Stimulated activated CD4-positive, alpha-beta T cell treated with anti-CD3 and anti-CD28 coated beads, Interleukin-1b, Interleukin-23, amount 100 ng/mL, for 4 hours (primary cell): ENCODE measurements at places on chromosomes 3 and 15.
A peak's percentile ranks its signal among the peaks of the same experiment; 100 is the strongest.

- DNase-seq, result no peak
These were observed 42.6 kb downstream of the PXK start for GRCh38 chr3:58375254-58375653.

GRCh38 chr15:80573606-80574005 is 121.5 kb upstream of the ABHD17C start:
- DNase-seq, result no peak

- DNase-seq, result no peak
These were observed 49.8 kb downstream of the MBNL1 start for GRCh38 chr3:152318512-152318911.

GRCh38 chr3:165347526-165347925 is 151.3 kb upstream of the SLITRK3 start:
- DNase-seq, result no peak

DNA sequence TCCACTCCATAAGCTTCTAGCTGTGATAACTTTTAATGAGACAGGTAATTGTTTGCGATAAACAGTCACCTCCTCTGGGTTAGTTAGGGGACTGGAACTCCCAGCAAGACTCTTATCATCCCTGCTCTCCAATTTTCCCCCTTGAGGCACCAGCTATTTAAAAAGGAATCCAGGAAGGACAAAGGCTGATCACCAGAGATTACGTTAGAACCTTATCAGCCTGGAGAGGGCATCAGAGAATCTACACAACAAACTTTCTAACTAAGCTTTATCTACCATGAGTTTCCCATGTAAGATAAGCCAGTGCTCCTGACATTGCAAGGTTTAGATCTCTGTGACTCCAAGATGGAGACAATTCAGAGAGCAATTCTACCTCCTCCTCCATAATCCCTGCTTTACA is 31.3 kb downstream of the GPR176 start:
- DNase-seq, result no peak

GRCh38 chr15:91228890-91229289 is 128.8 kb downstream of the SV2B start:
- no peak for DNase-seq

GRCh38 chr15:38991701-38992100 is 427.1 kb upstream of the RASGRP1 start:
- no peak for DNase-seq

GRCh38 chr15:83127547-83128150 is 20.2 kb downstream of the TM6SF1 start:
- no peak for DNase-seq

DNA sequence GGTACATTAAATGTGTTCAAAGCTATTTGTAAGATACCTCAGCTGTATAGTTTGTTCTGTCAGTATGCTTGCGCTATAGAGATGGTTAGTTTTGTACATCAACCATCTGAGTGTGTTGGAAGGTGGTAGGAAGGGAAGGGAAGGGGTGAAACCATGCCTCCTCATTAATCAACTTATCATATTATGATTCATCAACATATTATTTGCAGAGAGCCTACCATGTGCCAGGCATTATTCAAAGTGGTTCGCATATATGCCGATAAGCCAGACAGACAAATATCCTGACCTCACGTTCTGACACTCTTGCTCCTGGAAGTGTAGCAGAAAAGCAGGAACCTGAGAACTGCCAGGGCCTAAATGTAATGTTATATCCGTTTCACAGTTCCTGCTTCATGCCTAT is 248.1 kb upstream of the NR2E3 start:
- DNase-seq, result no peak

- DNase-seq, result no peak
These were observed 634.2 kb downstream of the NAALADL2 start for GRCh38 chr3:175493301-175493700.

GRCh38 chr3:77655396-77655795 is 615.5 kb downstream of the ROBO2 start:
- no peak for DNase-seq

DNA sequence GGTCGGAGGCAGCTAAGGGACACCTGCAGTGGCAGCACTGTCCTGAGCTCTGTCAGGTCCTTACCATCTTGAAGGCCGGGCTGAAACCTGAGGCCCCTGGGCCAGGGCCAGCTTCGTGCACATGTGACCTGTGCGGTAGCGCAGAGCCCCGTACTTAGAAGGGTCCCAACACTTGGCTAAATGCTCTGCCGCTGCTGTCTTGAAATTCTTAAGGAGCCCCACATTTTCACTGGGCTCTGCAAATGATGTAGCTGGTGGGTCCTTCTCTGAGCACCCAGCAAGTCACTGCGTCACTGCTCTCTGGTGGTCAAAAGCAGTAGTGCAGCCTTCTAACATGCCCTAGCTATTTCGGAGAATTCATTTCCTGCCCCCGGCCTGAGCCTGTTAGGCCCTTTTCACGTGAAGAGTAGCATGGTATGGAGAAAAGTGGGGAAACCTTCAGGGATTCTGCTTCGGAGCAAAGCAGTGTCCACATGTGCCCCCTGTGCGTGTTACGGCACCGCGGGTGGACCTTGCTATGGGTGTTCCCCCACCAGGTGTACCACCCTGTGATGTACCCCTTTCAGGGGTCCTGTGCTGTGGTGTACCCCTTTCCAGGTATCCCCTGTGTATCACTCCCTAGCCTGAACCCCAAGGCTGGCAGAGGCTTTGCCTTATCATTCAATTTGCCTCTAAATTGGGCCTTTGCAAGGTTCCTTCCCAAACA is 79.7 kb downstream of the TMEM266 start:
- peak; percentile 59 for DNase-seq

GRCh38 chr3:134849561-134849960 is 54.5 kb downstream of the EPHB1 start:
- DNase-seq, result no peak

DNA sequence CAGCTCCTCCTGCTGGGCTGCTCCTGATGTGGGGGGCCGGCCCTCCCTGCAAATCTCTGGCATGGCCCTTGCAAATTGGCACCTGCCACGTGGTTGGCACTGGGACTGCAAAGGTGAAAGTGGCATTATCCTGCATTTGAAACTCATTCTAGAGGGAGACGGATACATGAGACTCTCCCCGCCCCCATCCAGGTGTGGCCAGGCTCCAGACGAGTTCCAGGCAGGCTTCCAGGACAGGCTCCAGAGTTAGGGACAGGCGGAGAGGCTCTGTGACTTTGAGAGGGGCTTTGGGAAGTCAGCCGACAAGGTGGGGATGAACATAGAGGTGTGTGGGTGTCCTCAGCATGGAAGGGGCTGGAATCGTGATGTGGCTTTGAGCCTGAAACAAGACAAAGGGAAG is 178.5 kb downstream of the APBA2 start:
- no peak for DNase-seq

DNA sequence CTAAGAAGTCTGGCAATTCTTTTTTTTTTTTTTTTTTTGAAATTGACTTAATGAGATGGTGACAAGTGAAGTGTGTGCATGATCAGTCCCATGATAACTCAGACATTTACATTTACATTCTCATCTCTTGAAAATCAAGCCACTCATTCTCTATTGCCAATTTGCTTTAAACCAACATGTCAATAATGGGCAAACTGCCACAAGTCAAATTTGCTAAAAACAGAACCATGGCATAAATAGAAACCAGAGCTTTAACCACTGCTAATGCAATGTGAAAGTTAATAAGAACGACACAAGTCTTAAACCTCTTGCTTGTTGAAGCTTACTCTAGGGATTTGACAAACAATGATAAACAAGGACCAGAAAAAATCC is 12.0 kb upstream of the COL8A1 start:
- DNase-seq, result no peak

GRCh38 chr3:137264843-137265330 is 307.1 kb downstream of the IL20RB start:
- DNase-seq, result no peak

DNA sequence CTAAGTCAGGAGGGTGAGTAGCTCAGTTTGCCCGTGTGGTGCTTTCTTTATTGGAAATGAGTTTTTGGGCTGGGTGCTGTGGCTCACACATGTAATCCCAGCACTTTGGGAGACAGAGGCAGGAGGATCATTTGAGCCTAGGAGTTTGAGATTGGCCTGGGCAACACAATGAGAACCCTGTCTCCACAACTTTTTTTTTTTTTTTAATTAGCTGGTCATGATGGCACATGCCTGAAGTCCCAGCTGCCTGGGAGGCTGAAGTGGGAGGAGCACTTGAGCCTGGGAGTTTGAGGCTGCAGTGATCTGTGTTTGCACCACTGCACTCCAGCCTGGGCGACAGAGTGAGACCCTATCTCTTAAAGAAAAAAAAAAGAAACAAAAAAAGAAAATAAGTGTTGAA is 174.9 kb downstream of the NSMCE3 start:
- no peak for DNase-seq

DNA sequence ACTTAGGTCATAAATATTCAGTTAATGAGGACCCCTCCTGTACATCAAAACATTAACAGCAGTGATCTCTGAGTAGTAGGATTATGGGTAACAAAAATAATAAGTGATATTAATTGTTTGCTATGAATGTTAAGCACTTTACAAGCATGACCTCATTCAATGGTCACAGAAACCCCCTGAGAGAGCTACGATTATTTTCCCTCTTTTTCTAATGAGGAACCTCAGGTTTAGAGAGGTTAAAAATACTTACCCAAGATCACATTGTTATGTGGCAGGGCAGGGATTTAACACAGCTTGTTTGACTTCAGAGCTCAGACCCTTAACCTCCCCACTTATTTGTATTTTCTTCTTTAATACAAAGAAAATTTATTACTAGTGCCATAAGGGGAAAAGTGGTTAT is 228.2 kb downstream of the TBL1XR1 start:
- no peak for DNase-seq

- DNase-seq, result no peak
These were observed 70.5 kb downstream of the ERC2 start for GRCh38 chr3:56397798-56398197.

GRCh38 chr3:109642025-109642424 is 304.7 kb upstream of the DPPA4 start:
- no peak for DNase-seq

DNA sequence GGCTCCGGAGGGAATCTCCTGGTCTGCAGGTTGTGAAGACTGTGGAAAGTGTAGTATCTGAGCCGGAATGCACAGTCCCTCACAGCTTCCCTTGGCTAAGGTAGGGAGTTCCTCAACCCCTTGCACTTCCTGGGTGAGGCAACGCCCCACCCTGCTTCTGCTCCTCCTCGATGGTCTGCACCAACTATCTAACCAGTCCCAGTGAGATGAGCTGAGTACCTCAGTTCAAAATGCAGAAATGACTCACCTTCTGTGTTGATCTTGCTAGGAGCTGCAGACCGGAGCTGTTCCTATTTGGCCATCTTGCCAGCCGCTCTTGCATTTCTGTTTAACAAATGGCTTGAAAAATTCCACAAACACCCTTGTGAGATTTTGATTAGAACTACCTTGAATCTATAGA is 156.1 kb downstream of the STXBP5L start:
- no peak for DNase-seq

GRCh38 chr3:126287536-126288241 is 69.5 kb downstream of the KLF15 start:
- no peak for DNase-seq

DNA sequence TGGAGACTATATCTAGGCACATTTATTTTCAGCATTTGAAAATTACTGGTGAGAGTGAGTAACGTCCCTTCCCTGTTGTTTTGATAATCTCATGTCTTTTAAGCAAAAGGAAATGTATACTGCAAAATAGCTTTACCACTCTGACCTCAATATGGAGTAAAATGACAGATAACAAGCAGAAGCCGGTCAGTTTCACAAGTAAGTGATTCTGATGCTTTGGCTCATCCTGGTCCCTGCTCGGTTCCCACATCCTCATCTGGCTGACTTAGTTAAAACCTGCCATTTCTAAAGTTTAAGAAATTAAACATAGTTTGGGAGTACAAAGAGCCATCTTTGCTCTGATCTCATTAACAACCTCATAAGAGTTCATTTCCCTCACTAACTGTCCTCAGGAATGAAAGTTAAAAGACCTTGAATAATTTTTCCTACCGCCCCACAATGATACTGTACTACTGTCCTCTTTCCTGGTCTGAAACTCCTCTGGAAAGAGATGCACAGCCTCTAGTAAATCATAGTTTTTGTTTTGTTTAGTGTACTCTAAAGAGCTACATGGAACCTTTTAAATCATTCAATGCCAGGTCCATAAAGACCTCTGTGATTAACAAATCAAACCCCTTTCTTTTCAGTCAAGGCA is 72.3 kb upstream of the ICE2 start:
- no peak for DNase-seq

DNA sequence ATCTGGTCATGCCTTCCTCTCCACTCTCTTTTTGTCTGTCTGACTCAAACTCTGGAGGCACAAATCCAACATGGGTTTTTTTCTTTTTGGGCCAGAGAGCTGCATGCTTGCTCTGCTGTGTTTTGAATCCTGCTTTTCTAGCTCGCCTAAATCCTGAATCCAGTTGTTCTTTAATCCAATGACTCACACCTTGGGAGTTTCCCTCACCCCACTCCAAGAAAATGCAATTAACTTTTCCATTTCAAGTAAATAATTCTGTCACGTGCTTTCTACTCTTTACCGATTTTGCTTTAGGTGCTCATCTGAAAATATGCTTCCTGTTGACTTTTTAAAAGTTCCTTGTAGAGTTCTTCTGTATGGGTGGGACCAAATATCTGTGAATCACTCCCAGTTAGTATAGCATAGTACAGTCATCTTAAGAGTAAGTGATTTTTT is 47.6 kb downstream of the SLMAP start:
- DNase-seq, result no peak

- no peak for DNase-seq
These were observed 7.4 kb downstream of the TMIE start for GRCh38 chr3:46708401-46709156.

GRCh38 chr3:59608356-59608755 is 558.5 kb upstream of the CFAP20DC start:
- no peak for DNase-seq

- no peak for DNase-seq
These were observed at the start of gene VILL for GRCh38 chr3:37990527-37990926. Gene VILL, plus strand, starts transcription at chr3:37990786. Its CDS starts 2,887 bp downstream, at chr3:37993673.
